CD4-positive, alpha-beta T cell treated with Interferon gamma for 1 hour (primary cell): ENCODE measurements at places on chromosomes 2 and 18.

DNA sequence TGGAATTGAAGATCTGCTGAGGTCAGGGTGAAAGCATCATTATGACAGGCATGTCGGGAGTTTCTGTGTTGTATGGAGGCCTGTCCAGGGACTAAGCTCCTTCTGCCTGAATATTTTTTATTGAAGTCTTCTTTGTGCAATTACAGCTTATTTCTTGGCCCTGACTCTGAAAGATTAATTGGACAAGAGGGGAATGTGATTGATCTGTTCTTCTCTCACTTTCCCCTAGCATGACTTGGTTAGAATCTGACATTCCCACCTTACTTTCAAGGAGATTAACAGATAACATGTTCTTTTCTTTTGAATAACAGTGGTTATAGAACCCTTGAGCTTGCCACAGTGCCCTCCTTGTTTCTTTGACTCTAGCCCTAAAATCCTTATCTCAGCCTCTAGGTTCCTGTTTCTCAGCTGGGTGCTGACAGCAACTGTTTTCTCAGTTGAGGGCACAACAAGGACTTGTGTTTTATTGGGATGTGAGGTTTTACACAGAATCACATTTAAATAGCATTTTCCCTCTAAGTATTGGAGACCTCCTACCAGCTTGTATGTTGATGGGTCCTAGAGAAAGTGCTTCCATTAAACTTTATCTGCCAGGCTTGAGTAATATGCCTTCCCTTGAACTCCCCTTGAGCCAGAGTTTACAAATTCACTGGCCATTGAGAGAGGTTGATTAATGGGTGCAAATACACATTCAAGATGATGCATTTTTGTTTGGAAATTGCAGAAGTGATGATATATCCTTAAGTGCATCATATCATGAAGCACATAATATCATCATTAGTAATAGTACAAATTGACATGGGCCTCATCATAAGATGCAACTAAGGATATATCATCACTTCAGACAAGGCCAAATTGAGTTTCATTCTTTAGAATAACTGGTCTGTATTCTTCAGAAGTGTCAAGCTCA lies 12.5 kb downstream of the TTLL4 start:
- DNase-seq = no peak

DNA sequence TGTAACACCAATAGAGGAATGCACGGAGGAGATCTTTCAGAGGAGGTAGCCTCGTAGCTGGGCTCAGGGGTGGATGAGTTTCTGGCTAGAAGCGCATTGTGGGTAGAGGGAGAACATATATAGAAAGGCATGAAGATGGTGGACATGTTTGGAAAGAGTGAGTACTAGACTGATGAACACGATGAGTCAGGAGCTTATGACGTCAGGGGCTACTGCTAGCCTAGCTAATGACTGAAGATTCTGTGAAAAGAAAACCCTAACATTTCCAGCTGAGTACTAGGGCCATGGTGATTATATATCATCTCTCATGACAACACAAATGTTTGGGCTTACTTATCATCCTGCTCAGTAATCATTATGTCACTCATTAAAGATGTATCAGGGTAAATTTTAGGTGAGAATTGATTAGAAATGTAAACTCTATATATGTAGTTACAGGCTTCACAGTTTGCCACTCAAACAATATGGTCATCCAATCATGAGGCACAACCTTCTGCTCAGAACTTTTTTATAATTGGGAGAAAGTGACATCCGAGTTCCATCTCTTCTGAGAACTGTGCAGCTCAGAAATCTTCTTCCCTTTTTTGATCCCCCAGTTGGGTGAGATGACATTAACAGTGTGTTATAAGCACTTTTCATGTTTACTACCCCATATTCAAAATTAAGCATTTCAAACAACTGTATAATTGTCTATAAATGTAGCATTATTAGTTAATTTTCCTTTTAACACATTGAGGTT lies 22.2 kb upstream of the IL1RN start:
- DNase-seq = no peak

DNA sequence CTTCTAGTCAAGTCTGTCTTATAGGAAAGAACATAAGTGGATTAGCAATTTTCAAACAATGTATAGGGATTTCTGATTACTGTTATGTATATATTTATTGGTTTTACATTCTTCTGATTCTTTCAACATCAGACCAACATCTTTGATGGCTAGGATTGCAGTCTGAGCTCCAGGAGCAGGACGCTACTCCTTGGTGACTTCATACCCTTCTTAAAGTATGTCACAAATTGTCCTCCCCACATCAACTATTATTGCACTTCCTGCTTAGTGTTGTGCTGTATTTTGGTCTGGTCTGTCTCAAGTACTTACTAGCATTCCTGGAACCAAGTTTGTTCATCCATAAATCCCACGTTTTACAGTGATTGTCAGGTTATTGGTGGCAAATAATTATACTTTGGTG lies 49.0 kb downstream of the MAP2 start:
- no peak for DNase-seq

GRCh38 chr18:58336605-58337004 lies 292.3 kb downstream of the ALPK2 start:
- no peak for DNase-seq

- no peak for DNase-seq
Observed at GRCh38 chr2:207505728-207506127, 24.0 kb upstream of the CREB1 start.

DNA sequence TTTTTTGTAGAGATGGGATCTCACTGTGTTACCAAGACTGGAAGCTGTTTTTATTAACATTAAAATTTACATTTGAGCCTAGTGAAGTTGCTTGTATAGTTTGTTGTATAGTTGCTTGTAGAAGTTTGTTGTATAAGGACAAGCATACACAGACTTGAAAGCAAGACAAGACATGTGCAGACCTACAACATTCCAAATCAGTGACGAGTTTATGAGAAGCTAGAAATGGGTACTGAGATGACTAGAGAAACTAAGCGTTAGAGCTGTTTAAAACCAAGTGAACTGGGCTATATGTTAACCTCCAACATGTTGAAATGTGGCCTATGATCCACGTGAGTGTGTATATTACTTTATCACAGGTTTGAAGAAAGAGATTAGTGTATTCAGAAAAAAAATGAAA lies 39.1 kb downstream of the ABCB11 start:
- no peak for DNase-seq

DNA sequence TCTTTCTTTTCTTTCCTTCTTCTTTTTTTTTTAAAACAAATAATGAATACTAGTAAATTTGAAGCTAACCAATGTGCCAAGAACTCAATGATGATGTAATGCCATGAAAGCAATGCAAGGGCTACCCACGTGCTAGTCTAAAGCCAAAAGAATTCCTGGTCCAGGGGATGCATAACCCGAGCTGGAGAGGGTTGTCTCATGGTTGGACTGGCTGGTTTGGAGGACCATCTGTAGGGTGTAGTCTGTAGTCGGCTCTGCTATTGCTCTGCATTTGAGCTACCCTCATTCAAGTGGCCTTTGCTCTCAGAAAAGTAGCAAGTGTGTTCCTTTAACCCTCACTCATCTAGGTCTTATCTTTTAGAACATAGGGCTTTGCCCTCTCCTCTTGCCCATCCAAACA lies 469.6 kb upstream of the CELF4 start:
- DNase-seq = no peak

DNA sequence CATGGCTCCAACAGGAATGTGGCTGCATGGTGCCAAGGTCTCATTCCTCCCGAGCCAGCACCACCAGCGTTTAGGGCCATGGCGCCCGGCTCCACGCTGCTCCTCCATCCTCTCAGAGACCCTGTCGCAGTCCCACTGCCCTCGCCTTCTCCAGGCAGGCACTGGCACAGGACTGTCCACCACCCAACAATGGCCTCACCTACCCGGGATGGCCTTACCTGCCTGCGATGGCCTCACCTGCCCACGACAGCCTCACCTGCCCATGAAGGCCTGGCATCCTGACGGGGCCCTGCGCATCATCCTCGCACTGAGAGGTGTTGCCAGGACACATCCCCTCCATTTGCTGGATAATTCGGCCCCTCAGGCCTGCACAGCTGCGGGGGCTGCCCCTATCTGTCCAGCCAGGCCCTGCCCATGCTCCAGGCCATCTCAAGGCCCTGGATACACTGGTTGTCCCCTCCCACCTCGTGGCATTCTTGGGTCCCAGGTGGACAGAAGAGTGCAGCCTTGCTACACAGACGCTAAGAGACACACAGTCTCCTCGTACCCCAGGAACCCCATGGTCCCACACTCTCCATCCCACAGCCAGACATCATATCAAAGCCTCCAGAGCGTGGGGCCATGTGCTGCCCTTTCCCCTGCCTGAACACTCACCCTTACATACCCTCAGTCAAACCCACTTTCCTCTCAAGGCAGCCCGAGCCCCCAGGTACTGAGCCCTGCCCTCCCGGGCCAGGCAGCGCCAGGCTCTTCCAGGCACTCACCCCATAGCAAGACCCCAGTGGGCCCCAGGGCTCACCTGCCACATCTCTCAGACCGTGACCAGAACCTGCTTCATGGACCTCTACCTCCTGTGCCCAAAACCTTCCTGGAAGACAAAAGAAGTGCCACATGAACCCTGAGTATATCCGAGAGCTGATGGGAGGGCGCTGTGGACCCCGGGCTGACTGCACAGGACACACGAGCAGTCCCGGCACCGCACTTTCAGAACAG lies 268.6 kb downstream of the EIPR1 start:
- DNase-seq = no peak

- DNase-seq = no peak
Observed at GRCh38 chr2:181861379-181861778, 30.2 kb upstream of the ITPRID2 start.

DNA sequence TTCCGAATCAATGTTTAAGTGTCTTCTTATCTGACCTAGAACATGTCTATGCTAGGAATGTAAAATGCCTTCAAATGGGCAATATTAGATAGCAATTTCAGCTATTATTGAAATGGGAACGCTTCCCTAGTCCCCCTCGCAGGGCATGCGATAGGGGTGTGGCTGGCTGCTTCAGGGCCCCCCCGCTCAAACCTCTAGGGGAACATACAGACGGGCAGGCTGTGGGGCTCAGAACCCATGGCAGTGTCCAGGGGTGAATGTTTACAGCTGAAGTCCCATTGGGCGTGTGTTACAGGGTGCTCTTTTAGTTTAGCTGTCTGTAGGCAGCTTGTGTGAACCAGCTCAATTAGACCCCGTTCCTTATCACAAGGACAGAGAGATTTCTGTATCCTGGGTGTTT lies 315.9 kb downstream of the DSEL start:
- no peak for DNase-seq

- no peak for DNase-seq
Observed at GRCh38 chr2:168032091-168032490, 215.3 kb downstream of the STK39 start.

DNA sequence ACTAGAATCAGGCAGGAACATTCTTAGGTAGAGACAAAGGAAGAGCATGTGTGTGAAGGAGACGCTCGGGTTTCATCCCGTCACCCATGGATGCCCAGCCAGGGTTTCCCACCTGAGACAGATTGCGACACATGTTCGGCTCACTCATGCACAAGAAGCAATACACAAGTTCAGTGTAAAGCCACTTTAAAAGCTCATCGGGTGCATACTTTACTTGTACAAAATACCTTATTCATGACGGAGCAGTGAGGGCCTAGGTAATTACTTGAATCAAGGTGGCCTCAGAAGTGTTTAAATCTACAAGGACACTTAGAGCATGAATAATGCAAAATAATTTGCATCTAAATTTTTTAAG lies 42.0 kb downstream of the ZEB2 start:
- DNase-seq = no peak

- no peak for DNase-seq
Observed at GRCh38 chr2:181471783-181472182, 14.6 kb downstream of the ITGA4 start.

- no peak for DNase-seq
Observed at GRCh38 chr2:241843321-241844065, 15.2 kb downstream of the PDCD1 start.

- no peak for DNase-seq
Observed at GRCh38 chr2:3280683-3281520, 96.7 kb downstream of the EIPR1 start.

- no peak for DNase-seq
Observed at GRCh38 chr2:241821460-241822263, 12.7 kb downstream of the NEU4 start.
